Activated CD4-positive, CD25-positive, alpha-beta regulatory T cell (primary cell): ENCODE measurements at places on chromosomes 12 and 14.

GRCh38 chr12:93696462-93696861 lies 19.3 kb downstream of the CRADD start:
- no peak for DNase-seq

DNA sequence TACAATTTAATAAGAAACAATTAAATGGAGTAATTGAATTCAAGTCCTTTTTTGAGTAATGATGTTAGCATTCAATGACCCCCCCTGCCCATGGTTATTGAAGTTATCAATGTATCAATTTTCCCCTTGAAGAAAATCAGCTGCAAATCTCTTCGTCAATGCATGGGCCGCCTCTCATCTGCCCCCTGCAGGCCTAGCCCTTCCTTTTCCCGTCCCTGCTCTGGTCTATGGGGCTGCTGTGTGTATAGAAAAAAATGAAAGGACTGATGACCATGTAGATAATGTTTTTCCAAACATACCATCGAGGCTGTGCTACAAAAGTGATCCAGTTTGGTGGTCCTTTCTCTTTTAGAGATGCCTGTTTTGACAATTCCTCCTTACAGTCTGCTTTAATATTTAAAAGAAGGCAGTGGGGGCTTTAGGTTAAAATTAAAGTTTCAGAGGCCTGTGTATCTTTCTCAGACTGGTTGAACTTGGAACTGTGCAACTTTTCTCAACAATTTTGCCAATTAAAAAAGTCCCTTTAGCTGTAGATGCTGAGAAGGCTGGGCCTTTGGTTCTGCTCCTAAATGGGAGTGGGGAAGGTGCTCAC lies 98.4 kb downstream of the APAF1 start:
- DNase-seq: peak; percentile 6

- DNase-seq: no peak
These were observed 176.1 kb downstream of the BCAT1 start for GRCh38 chr12:24772813-24773212.

DNA sequence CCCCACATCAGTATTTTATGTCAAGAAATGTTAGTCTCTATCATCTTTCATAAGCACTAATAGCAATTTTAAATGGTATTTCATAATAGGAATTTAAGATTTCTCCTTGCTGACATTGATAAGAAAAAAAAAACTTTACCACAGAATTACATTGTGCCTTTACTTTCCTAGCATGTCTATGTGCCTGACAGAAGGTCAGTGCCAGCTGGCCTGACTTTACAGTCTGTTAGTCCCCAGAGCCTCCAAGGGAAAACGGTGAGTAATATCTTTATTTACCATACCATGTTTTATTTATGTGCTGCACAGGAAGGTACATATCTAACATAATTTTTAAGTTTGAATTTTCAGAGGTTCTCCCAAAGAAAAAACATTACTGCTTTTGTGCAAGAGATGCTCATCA lies 152.0 kb upstream of the AEBP2 start:
- DNase-seq: no peak

GRCh38 chr12:122421821-122422729 lies at the start of gene CLIP1:
Gene CLIP1 (minus strand): TSS chr12:122422669. CDS start chr12:122380452, 42,217 bp downstream.
- peak; percentile 50 for DNase-seq

GRCh38 chr12:47721431-47721973 lies 3.8 kb downstream of the ENDOU start:
- no peak for DNase-seq

DNA sequence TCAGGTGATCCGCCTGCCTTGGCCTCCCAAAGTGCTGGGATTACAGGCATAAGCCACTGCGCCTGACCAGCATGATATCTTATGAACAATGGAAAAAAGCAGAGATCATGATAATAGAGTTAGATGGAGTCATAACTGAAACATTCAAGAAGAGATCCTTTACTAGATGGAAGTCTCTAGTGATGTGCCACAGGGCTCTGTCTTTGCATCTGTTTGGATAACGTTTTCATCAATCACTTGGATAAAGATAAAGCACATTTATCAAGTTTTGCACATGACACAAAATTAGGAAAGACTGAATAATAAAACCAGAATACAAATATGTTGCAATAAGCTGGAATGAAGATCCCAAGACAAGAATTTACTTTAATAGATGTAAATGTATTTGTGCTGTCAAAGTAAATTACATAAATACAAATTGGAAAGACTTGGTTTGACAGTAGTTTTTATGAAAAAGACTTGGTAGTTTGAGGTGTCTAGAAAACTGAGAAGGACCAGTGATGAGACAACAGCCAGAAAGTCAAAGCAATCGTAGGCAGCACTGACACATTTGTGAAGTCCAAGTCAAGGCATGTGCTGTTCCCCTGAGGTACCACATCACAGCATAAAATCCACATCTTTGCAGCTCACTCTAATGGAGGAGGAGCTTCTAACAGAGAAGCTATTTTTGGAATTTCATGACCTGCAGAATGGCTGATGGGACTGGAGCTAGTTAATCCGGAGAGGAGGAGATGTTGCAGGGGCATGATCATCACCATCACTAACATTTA lies 28.5 kb downstream of the GPRC5A start:
- no peak for DNase-seq

- DNase-seq: no peak
These were observed 3.2 kb upstream of the MDP1 start for GRCh38 chr14:24219080-24219479.

GRCh38 chr12:712172-712863 lies 40.1 kb upstream of the WNK1 start:
- no peak for DNase-seq

DNA sequence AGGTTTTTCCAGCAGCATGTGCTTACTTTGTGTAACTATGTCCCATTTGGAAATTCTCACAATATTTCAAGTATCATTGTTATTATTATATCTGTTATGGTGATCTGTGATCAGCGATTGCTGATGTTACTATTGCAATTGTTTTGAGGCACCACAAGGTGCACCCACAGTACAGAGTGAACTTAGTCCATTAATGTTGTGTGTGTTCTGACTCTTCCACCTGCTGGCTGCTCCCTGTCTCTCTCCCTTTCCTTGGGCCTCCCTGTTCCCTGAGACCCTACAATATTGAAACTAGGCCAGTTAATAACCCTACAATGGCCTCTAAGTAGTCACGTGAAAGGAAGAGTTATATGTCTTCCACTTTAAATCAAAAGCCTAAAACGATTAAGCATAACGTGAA lies 153.9 kb downstream of the PIK3C2G start:
- no peak for DNase-seq

- DNase-seq: no peak
These were observed at the start of gene PAX9 for GRCh38 chr14:36661506-36662257. Gene PAX9 (plus strand): TSS chr14:36661860. CDS start chr14:36662090, 230 bp downstream.

GRCh38 chr12:88029093-88029665 lies at the start of gene C12orf50:
Gene C12orf50 (minus strand): TSS chr12:88029401. CDS start chr12:88026962, 2,439 bp downstream.
- no peak for DNase-seq

- no peak for DNase-seq
These were observed 51.2 kb downstream of the SMIM41 start for GRCh38 chr12:52130711-52131110.

- no peak for DNase-seq
These were observed 693.0 kb downstream of the NRXN3 start for GRCh38 chr14:78863143-78863542.

DNA sequence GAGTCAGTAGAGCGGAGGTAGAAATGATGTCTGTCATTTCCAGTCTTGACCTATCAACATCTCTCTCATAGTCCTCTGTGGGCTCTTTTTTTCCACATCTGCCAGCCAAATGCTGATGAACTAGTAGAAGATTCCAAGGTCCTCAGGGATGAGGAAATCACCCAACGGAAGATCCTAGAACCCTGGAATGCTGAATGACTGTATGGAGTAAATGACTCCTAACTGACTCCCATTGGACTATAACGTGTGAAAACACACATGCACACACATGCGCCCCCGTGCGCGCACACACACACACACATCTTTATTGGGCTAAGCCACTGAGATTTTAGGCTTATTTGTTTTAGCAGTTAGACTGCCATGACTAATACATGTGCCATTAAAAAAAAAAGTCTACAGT lies 159.2 kb downstream of the MYRFL start:
- no peak for DNase-seq

DNA sequence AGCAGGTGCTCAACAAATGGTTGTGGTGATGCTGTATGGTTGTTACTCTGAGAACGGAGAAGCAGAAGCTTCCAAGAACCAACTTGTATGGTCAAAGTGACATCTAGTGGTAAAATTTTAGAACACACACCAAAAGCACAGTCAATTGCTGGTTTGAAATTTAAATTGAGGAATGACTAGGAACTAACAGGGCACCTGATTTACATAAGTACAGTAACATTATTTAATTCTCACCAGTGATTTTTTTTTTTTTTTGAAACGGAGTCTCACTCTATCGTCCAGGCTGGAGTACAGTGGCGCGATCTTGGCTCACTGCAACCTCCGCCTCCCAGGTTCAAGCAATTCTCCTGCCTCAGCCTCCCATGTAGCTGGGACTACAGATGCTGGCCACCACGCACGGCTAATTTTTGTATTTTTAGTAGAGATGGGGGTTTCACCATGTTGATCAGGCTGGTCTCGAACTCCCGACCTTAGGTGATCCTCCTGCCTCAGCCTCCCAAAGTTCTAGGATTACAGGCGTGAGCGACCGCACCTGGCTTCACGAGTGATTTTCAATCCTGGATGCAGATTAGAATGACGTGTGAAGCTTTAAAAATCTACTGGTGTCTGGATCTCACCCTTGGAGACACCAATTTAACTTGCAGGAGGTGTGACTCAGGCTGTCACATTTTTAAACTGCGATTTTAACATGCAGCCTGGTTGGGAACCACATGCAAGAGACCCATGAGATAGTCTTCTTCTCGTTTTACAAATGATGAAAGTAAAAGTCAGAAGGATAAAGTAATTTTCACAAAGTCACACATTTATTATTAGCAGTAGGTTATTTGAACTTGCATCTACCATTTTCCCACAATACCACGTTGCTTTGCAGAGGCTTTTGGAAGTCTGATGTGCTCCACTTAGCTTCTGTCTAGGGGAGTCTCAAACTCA lies 14.1 kb upstream of the NUMB start:
- DNase-seq: no peak

GRCh38 chr12:30187426-30187825 lies 403.7 kb upstream of the TMTC1 start:
- DNase-seq: no peak

- no peak for DNase-seq
These were observed 11.8 kb downstream of the DNM1L start for GRCh38 chr12:32690927-32691326.

DNA sequence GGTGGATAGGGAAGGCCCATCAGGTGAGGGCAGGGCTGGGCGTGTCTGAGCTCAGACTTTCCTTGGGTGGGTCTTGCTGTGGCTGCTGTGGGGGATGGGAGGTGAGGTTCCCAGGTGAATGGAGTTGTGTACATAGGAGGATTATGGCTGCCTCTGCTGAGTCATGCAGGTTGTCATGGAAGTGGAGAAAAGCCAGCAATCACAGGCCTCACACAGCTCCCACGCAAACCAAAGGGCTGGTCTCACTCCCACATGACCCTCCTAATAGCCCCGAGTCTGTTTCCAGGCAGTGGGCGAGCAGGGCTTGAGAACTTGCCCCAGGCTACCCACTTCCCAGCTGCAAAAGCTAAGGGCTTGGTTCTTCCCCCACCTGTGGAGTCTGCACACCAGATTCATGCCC lies 149.5 kb downstream of the IPO8 start:
- no peak for DNase-seq

DNA sequence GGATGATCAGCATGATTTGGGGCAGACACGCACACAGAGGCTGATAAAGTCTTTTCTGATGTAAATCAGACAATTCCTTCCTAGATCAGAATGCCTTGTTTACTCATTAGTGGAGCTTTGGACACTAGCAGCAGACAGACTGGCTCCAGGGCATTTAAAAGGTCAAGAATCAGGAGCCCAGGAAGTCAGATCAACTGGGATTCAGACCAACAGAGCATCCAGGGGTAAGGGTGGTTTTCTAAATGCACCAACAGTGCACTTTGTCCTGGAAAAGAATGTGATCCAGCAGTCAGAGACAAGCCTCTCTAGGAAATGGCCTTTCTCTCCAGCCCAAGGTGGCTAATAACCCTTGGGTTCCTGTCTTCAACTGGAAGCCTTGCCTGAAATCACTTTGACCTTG lies 405.3 kb downstream of the MED13L start:
- DNase-seq: no peak

DNA sequence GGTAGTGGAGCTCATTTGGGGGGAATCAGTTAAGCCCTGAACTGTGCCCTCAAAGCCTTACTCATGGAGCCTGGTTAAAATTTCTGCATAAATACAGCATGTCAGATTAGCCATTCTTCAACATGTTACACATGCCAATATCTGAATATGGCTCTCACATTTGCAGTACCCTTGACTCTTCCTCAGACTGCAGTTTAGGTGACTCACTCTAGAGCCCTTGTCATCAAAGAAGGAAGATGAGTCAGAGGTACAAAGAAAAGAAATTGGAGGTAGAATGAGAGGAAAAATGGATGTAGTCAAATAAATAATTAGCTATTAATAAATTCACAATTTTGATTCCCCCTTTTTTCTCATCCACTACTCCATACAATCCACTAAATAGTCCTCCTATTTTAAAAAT lies 23.6 kb upstream of the OR4K2 start:
- no peak for DNase-seq

DNA sequence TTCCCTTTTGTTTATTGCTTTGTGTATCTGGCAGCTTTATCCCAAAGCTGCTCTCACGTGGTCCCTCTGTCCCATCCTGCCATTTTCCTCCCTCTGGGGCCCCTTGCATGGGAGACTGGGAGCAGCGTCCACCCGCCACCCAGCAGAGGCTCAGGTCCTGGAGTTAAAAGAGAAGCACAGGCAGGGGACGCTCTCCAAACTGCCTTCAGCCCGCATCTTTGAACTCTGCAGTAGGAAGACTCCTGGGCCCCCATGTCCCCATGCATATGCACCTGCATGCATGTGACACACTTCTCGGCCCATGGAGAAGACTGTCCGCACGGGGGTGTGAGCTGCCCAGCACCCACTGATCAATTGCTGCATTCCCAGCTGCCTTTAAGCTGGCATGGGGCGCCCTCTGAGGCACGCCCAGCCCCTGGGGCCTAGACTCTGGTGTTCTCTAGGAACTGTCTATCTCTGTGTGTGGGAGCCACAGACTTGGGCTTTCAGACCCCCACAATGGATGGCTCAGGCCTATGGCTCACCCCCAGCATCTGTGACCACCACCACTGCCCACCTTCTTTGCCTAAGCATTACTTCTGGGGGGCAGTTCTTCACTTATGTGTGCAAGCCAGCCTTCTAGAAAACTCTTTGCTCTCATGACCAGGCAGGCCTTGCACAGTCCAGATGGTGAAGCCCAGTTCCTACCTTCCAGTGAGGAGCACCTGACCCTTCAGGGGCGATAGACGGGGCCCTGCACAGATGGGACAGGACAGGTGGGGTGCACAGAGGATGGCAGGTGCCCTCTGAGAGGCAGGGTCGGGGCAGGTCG lies 96.1 kb upstream of the DIO3 start:
- no peak for DNase-seq

- DNase-seq: no peak
These were observed 53.9 kb downstream of the TMX1 start for GRCh38 chr14:51293912-51294389.

GRCh38 chr14:59465316-59466135 lies at the start of gene GPR135:
Gene GPR135 (minus strand): TSS chr14:59465380. CDS start chr14:59465226, 154 bp downstream.
- no peak for DNase-seq

- DNase-seq: no peak
These were observed 5.4 kb downstream of the FBXW8 start for GRCh38 chr12:116916122-116916521.
